ENCODE measurements at places on chromosomes 11 and 22.
A peak's percentile ranks its signal among the peaks of the same experiment; 100 is the strongest.

- no peak for DNase-seq
Observed at GRCh38 chr11:107830915-107831540, 27.6 kb downstream of the SLC35F2 start.

- no peak for DNase-seq
Observed at GRCh38 chr22:46684706-46685105, 53.3 kb downstream of the CERK start.

DNA sequence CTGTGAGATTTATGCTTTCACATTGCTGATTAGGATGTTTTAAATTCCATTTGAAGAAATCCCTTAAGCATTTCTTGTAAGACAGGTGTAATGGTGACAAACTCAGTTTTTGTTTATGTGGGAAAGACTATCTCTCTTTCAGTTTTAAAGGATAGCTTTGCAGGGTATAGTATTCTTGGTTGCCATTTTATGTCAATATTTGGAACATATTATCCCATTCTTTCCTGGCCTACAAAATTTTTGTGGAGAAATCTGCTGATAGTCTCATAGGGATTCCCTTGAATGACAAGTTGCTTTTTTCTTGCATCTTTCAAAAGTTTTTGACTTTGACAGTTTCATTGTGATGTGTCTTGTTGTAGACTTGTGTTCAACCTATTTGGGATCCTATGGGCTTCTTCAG lies 28.8 kb downstream of the NAGA start:
- DNase-seq, result no peak

- DNase-seq, result peak; percentile 53
Observed at GRCh38 chr11:60887556-60887955, 18.8 kb downstream of the PRPF19 start.

DNA sequence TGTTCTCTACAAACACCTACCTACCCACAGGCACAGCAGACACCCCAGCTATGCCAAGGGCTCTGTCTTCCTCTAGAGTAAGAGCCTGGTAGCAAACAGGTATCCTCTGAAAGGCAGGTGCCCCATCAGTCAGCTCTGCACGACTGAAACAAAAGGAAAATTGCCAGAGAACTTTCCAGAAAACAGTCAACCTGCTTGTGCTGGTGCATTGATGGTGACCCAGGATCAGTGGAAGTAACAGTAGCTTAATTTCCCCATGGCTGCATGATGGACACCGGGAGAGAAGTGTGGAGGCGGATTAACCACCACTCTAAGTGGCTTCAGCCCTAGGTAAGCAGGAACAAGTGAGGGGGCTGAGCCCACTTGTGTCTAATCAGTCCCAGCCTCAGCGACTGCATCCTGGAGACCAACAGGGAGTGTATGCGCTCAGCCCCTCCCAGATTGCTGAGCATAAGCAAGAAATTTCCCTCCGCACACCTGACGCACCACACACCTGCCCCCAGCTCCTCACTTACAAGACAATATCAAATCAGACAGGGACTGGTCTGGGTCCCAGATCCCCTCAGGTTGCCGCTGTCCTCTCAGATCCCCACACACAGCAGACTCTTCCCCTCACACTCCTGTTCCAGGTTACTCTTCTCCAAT lies 70.7 kb upstream of the IGLL5 start:
- no peak for DNase-seq

- no peak for DNase-seq
Observed at GRCh38 chr11:47324520-47324919, 28.0 kb downstream of the MYBPC3 start.

DNA sequence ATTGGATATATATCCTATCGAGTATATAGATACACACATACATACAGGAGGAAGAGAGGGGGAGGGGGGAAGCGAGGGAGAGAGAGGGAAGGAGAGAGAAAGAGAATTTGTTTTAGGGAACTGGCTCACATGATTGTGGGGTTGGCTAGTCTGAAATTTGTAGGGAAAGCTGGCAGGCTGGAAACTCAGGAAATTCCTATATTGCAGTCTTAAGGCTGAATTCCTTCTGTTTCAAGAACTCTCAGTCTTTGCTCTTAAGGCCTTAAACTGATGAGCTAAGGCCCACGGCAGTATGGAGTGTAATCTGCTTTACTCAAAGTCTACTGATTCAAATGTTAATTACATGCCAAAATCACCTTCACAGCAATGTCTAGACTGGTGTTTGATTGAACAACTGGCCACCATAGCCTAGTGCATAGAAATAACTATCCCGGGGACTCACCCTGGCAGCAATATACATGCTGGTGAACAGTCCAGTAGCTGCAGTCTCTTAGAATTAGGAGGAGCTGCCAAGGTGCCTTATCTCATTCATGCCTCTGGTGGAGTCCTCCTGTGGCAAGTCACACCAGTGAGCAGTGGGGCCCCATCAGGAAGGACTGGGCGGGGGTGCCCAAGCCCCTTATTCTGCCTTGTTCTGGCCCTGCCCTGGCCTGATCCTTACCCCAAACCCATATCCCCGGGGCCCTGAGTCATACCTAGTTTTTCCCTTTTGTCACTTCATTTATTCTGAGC lies 59.7 kb upstream of the AMPD3 start:
- no peak for DNase-seq

- DNase-seq, result peak; percentile 18
Observed at GRCh38 chr11:93532281-93532789, 10.9 kb downstream of the SMCO4 start.

DNA sequence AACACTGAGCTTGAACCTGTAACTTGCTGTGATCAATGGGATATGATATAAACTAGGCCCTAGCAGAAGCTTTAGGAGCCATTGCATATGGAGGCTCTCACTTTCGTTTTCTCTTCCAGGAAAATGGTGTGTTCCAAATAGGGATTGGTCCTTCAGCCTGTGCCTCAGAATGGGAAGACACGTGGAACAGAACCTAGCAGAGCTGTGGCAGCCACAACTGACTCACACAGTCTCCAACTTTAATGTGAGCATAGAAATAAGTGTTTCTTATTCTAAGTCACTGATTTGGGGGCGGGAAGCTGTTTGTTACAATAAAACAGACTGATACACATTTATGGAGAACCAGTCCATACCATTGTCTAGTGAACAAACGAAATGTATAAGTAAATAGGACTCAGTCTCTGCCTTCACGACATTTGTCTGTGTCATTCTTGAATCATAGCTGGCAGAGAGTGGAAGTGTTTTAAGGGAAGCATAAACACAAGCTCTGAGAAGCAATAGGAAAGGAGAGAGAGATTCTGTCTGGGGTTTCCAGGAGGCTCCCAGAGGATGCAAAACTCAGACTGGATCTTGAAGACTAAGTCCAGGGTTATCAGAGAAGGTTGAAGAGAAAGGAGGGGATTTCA lies 97.3 kb downstream of the GALNT18 start:
- no peak for DNase-seq

DNA sequence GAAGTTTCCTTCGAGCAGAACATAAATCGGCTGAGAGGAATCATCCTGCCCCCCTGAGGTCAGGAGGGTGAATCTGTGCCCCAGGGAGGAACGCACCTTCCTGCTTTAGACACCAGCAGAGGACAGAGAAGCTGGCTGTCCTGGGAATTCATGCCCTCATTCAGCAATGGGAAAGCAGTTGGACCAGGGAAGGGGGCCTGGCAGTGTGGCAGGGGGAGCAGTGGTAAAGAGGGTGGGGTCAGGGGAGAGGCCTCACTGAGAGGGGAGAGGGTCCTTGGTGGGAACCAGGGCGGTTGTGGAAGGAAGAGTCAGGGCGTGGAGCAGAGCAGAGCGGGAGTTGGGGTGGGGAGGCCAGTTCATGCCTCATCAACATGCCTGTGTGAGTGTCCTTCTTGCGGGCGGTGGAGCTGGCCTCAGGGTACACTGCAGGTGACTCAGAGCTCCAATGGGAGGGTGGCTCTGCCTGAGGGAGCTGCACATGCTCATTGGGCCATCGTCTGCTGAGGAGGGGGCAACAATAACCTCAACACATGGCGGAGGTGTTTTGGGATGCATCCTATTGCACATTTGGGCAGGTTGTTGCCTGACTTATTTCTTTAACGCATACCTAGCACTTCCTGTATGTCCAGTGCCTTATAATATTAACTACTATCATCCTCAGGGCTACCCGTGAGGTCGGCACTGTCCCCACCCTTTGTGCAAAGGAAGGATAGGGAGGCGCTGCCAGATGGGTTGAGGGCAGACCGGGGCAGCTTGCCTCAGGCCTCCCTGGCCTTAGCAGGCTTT lies 23.2 kb downstream of the MED15 start:
- DNase-seq, result peak; percentile 94

GRCh38 chr11:8691601-8692000 lies 9.0 kb downstream of the RPL27A start:
- no peak for DNase-seq

GRCh38 chr22:38016182-38017151 lies 32.1 kb upstream of the SOX10 start:
- DNase-seq, result no peak

- peak; percentile 58 for DNase-seq
Observed at GRCh38 chr11:9396310-9396709, 11.9 kb downstream of the IPO7 start.

DNA sequence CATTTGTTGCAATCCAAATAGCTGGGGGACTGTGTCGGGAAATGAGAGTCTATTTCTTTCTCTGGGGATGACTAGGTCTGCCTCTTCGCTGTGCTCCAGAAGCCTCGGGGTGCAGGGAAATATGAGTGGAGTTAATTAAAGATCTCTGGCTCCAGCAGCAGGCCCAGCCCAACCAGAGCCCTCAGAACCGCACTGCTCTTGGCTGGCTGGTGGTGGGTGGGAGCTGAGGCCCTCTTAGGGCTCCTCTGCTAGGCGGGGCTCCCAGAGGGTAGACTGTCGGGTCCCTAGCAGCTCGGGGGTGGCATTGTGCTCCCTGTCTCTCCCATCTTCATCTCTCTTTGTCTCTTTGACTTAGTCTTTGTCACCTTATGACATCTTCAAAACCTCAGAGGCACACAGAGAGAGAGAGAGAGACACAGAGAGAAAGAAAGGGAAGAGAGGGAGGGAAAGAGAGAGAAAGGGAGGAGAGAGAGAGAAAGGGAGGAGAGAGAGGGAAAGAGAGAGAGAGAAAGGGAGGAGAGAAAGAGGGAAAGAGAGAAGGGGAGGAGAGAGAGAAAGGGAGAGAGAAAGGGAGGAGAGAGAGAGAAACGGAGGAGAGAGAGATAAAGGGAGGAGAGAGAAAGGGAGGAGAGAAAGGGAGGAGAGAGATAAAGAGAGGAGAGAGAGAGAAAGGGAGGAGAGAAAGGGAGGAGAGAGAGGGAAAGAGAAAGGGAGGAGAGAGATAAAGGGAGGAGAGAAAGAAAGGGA lies 20.2 kb downstream of the MPPED1 start:
- DNase-seq, result no peak

GRCh38 chr11:115741376-115742107 lies 237.3 kb upstream of the CADM1 start:
- DNase-seq, result no peak

DNA sequence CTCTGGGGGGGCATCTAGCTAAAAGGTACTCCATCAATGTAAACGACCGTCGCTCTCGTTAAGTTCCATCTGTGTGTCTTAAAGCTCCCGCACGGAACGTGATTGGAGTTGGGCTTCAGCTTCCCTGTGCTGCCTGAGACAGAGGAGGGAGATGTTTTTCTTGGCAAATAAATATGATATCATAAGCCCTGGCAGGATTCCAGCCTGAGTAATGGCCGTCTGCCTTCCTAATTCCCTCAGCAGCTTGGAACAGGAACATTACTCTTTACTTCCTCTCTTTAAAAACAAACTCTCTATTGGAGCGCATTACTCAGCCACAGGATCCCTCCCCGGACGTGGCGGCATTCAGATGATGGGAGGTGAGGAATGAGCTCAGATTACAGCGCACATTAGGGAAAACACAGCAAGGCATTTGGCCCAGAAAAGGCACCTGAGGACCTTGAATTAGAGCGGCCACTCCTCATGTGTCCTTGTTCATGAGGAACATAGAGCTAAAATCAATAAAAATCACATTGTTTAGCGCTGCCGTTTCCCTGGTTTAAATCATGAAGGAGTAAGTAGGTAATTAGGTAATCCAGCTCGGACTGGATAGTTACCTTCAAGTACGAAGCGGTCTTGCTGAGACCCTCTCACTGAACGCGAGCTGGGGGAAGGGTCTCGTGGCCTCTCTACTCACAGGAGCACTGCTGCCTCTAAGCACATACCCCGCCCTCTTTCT lies 230.4 kb downstream of the ST3GAL4 start:
- DNase-seq, result peak; percentile 97

- no peak for DNase-seq
Observed at GRCh38 chr11:67542169-67542568, 18.9 kb upstream of the CABP2 start.

- DNase-seq, result no peak
Observed at GRCh38 chr11:69292221-69292648, 1.7 kb upstream of the MYEOV start.

DNA sequence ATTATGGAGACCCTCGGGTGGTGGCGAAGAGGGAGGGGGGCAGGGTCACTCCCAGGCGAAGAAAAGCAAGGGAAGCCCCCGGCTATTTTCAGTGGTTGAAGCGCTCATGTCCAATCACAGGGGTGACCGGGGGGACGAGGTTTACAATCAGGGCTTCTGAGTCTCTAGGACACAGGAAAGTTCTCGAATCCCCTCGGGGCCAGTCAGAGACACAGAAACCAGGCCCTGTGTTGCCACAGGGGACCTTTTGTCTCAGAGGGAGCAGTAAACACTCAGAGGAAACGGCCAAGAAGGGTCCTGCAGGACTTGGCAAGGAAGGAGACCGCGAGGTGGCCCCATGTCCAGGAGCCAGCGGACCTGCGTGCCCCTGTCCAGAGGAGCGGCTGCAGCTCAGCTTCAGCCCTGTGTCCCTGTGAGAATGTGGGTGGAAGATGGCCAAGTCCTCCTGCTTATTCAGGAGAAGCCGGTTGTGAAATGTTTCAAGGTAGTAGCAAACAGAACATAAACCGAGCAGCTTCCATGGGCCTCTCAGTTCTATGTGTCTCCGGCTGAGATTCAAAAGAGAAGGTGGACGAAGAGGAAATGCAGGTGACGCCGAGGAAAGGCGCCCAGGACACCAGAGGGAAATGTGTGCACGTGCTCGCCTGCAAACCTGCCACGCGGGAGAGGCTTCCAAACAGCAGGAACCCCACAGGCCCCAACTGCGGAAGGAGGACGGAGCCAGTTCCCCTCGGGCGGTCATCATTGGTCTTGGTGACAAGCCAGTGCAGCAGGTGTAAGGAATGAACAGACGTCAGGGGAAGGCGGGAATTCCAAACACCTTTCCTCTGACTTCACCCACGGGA lies 357.6 kb downstream of the BRD1 start:
- DNase-seq, result no peak

DNA sequence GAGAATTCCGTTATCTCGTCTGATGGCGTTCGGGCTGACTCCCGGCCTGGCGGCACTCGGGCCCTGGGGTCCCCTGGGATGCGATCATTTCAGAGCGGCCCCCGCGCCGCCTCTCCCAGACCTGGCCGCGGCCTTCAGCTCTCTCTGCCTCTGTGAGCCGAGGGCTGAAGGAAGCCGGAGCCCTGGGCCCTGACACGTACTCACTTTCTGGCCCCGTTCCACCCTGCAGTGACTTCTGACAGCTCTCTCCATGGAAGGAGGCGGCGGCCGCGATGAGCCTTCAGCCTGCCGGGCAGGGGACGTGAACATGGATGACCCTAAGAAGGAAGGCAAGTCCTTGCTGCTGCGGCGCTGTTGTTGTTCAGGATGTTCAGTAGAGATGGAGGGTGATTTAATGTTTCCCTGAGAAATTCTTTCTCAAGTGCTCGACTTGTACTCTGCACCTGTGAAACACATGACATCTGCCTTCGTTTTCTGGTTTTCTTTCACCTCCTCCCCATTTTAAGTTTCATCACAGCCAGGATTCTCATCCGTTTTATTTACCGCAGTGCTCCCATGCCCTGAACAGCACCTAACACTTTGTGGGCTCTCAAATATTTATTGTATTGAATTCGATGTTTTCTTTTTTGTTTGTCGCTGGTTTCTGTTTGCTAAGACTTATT lies 612 bp downstream of the GTSE1 start:
- DNase-seq, result peak; percentile 72

Measured in EL (cell line).